Activated T-helper 17 cell treated with anti-CD3 and anti-CD28 coated beads, Interleukin-2, amount 50 U/mL, for 72 hours (primary cell): ENCODE measurements at places on chromosomes 7 and 10.

GRCh38 chr10:23205972-23206642 is 14.0 kb downstream of the PTF1A start:
- ATAC-seq = no peak

- peak; percentile 55 for ATAC-seq
Measured at GRCh38 chr7:142587578-142588191, 161.6 kb upstream of the PRSS1 start.

DNA sequence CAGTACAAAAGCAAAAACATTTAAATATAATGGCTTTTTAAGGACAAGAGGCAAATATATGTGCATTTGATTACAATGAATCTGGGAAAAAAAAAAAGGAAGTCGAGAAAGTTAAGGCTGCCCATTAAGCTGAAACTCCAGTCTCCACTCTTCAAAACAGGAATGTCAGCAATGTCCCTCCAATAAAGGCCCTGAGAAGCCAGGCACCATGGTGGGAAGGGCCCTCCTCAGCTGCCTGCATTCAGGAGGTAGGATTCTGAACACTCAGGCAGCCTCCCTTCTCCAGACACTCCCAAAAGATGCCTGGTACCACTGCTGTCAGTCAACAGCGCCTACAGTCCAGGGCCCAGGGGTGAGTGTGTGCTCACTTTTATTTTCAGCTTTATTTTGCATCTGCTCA is 121.3 kb upstream of the MGMT start:
- ATAC-seq = no peak

- ATAC-seq = no peak
Measured at GRCh38 chr10:109960682-109961081, 37.4 kb upstream of the XPNPEP1 start.
